ENCODE measurements at places on chromosomes 7 and 10. TPM values are rescaled to one million over a fixed set of nuclear protein-coding genes. Genes with fewer than 3 reads are reported as not detected.
A peak's percentile ranks its signal among the peaks of the same experiment; 100 is the strongest.

The CTAGE4 gene
- polyA plus RNA-seq, result 0.76 TPM

DNA sequence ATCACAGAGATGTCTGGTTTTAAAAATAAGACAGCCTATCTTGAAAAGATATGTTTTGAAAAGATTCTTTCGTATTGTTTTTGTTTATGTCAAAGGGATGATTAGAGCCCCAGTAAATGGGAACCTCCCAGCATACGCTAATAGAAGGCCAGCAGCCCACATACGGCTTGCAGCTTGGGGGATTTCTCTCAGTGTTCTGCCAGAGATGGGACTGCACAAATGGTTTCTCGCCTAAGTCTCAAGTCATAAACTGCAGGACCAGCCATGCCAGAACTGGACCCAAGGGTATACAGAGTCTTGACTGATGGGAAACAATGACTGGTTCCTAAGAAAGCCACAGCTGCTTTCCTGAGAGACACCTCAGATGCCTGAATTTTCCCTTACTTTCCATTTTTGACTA, 306.9 kb upstream of the DGKB start:
- peak; percentile 69 for DNase-seq

DNA sequence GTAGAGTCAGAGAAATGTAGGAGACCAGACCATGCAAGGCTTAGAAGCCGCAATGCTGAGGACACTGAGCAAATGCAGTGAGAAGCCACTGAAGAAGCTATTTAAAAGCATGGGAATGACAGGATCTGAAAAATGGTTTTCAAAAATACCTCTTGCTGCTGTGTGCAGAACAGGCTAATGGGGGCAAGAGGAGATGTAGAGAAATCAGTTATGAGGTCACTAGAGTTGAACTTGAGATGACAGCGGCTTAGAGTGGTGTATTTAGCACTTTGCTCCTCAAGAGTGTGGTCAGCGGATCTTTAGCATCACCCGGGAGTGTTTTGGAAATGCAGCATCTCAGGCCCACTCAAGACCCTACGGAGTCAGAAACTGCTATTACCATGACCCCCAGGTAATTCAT, 48.8 kb downstream of the KIAA1549 start:
- DNase-seq, result no peak

The CPVL gene
- 31.3 TPM for polyA plus RNA-seq

The NME8 gene
- not detected for polyA plus RNA-seq

The LRRC61 gene
- polyA plus RNA-seq, result 5.7 TPM
